ENCODE measurements at places on chromosomes 3 and 15.

DNA sequence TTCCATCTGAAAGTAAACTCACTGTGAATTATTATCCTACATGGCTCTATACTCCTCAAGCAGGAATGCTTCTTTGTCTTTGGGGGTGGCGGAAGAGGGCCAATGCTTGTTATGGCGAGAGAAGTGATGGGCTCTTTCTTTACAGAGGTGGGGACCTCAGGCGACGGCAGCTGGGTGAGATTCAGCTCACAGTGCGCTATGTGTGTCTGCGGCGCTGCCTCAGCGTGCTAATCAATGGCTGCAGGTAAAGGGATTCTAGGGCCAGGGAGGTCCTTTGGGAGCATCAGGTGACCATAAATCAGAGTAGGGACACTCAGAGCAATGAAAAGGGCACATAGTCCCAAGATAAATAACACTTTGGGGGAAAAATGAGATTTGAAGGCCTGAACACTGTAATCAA is 39.0 kb downstream of the ESYT3 start:
- no peak for DNase-seq

DNA sequence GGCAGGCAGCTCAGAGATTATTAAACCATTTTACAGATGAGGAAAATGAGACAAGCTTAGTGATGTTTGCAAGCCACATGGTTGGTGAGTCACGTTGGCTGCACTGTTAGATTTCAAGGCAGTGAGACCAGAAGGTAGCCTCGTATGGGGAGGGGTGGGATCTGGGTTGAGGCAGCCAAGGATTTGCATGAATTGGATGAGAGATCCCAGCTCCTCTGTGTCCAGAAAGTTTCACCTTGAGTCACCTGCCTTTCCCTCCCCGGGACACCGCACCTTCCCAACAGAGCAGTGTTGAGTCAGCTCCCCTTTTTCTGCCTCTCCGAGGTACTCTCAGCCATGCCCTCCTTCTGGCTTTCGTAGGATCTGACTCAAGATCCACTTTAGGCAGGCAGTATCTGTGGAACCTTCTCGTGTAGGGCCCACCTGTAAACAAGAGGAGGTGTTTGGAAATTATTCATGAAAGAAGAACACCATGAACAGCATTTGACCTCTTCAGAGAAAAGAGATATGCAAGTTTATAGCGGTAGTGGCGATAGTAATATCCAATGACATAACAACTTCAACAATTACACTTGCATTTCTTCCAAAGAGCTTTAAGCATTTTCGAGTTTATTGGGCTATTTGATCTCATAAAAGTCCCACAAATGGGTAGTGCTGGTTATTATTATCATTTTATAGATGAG is 46.8 kb upstream of the VPS8 start:
- DNase-seq: no peak

DNA sequence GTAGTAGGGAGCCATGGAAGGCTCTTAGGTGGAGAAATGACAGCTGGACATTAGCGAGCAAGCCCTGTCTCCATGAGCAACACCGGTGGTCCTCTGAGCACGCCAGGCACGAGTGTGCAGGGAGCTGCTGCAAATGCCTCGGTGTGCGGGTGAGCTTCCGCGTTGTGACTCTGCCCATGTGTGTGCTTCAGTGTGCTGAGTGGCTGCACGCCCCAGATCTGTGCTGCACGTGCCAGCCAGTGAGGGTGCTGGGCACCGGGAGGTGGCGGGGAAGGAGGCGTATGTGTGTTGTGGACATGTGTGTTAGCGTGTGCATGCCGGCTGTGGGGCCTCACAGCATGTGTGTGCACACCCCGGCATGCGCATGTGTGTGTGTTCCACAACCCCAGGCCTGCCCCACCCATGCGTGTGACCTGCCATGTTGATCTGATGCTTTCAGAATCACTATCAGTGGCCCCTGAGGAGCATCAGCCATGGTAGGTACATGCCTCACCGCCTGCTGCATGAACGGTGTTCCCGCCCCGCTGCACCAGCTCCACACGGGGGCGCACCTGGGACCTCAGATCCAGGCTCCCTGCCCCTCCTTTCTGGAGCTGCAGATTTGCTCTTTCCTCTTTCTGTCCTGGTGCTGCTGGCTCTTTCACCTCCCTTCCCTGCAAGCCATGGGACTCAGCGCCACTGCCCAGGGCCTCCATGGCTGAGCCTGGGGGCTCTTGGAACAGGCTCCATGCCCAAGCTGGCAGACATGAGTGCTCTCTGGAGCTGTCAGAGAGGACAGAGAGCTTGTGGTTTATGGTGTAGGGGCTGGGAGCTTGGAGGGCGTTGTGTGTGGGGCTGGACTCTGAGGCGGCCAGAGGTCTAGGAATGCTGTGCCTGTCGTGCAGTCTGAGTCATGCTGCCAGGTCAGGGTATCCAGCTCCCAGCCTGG is 169.4 kb downstream of the TBC1D2B start:
- no peak for DNase-seq

DNA sequence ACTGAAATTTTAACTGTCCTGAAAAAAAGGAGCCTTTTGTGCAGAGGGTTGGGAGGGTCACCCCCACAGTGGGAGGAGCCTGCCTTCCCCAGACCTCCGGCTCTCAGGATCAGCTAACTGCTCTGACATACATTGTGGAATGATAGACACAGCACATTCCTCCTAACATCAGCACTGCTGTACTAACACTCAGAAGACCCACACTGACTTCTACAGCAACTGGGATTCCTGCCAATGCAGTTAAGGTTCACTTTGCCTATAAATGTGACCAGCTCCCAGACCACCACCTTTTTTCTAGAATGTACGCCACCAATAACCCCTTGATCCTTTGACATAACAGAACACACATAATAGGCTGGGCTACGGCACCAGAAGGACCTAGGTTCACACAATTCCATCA is 3.2 kb downstream of the CPEB1 start:
- DNase-seq: no peak

GRCh38 chr15:85024509-85025336 is 43.1 kb downstream of the PDE8A start:
- DNase-seq: no peak

GRCh38 chr3:165919284-165919683 is 82.1 kb upstream of the BCHE start:
- DNase-seq: no peak

DNA sequence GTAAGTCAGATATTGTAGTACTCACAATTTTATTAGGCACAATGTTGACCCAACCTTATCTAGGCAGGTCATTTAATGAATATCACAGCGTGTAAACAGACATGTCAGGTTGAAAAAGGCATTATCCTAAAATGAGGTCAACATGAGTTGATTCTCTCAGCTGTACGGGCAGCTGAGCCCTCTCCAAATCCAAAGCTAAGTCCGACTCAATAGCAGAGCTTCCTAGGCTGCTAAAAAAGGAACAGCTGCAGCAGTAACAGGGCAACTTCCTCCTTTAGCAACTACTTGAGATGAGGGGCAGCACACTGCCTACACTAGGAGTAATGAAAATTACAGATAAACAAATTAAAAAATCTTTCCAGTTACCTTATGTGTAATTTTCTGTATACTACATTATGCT is 189.2 kb downstream of the CADM2 start:
- no peak for DNase-seq

DNA sequence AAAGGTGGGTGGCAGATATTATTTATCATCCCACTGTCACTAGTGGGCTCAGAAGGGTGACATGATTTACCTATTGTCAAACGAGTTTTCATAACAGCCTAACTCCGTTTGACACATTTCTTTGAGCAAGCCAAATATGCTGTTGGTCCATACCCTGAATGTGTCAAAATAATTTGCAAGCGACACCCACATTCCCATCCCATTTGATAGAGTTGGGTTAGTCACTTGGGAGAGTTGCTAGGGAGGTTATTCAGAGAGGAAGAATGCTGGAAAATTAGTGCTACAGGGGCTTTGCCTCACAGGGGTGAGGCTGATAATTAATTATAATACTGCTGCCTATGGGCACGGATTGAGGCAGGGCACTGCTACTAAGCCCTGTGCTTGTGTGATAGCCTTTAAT is 98.5 kb upstream of the FHIT start:
- no peak for DNase-seq

GRCh38 chr3:157491136-157491535 is 12.1 kb downstream of the VEPH1 start:
- DNase-seq: no peak

GRCh38 chr3:146680617-146681016 is 75.5 kb upstream of the PLSCR5 start:
- DNase-seq: no peak

- no peak for DNase-seq
These were observed 106.8 kb downstream of the GABRG3 start for GRCh38 chr15:27077790-27078189.

GRCh38 chr3:110262896-110263295 is 808.7 kb upstream of the NECTIN3 start:
- DNase-seq: no peak

DNA sequence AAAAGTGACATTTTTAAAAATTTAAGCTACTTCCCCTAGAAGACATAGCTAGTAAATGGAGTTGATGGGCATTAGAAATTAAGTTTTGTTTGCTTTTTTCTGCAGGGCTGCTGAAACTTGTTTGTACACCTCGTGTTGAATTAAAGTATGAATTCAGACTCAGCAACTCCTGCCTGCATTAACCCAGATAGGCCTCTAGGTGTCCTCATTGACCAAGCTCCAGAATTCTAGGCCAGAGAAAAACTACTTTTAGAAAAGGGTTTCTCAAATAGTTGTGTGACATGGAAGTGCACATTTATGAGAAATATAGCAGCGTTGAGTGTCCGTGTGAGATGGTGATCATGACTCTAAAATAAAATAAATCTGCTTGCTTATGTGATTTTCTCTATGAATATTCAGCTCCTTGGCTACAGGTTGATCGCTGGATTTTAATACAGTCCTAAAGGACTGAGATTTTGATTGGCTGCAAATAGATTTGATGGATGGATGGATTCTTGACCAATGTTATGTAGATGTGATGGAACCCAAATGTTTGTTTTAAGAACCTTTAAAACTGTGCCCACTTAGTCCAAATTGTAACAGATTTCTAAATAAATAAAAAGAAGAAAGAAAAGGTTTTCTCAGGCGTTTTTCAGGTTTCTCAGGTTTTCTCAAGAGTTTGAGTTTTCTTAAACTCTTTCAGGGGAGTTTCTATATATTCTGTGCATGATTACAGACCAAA is 39.4 kb upstream of the LMOD3 start:
- no peak for DNase-seq

GRCh38 chr15:55108858-55109518 is 87.8 kb downstream of the RSL24D1 start:
- DNase-seq: peak; percentile 62

GRCh38 chr15:52004806-52005205 is 14.2 kb upstream of the MAPK6 start:
- DNase-seq: no peak

DNA sequence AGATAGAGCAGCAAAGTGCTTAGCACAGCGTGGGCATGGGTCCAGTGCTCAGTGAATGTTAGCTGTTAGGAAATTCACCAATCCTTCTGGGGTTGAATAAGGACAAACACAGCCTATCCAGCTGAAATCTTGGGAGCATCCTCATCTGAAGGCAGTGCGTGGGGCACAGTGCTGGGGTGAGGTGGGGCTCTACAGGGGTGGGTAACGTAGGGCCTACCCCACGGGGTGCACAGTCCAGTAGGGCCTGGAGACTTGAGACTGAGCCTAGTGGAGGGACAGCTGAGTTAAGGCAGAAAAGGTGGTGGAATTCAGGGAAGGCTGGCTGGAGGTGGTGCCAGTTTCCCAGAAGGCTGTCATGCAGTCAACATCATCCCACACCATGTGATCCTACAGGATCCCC is 73.0 kb downstream of the ISG20 start:
- DNase-seq: no peak
